ENCODE measurements at places on chromosomes 12 and 14.

DNA sequence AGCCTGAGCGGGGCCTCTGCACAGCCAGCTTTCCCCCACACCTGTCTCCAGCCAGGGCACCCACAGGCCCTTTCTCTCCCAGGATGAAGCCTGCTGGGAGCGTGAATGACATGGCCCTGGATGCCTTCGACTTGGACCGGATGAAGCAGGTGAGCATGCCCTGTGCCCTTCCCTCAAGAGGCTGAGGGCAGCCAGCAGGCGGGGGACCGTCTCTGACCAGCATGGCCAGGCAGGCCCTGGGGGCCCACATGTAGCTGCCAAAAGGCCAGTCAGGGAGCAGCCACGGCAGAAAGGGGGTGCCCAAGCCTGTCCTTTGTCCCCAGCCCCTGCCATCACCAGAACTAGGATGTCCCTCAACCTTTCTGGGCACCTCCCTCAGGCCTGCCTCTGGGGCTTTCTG is 18.3 kb downstream of the DEGS2 start:
- no peak for DNase-seq

- DNase-seq = no peak
These were observed 223.4 kb downstream of the SPTSSA start for GRCh38 chr14:34238610-34239009.

- DNase-seq = no peak
These were observed 1.6 kb upstream of the KRT74 start for GRCh38 chr12:52575256-52575655.

GRCh38 chr12:127147724-127148123 is 1119.2 kb upstream of the TMEM132C start:
- peak; percentile 33 for DNase-seq

- DNase-seq = no peak
These were observed 35.5 kb downstream of the CCDC92 start for GRCh38 chr12:123936956-123937706.

Measured in iPS DF 19.7 (cell line).